GM06990 (cell line): ENCODE measurements at places on chromosomes 11 and 22.
A peak's percentile ranks its signal among the peaks of the same experiment; 100 is the strongest.

DNA sequence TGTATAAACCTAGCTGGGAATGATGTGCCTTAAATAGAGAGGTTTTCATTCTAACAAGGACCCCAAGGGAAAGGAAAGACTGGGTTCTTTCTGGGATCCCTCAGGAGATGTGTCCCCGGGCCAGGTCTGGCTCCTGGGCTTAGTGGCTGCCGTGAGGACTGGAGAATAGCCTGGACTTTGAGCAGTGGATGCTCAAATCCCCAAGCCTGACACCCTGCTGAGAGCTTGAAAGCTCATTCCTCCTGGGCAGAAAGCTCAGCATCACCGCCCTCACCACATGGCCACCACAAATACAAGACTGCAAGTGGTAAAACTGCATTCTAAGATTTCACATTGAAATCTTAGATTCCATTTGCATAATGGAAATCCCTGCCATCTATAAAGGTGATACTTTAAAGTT, 79.4 kb upstream of the NARS2 start:
- DNase-seq: no peak

- peak; percentile 59 for DNase-seq
These were observed 444 bp upstream of the TSKU start for GRCh38 chr11:76782531-76783293.

- DNase-seq: no peak
These were observed 38.2 kb upstream of the EED start for GRCh38 chr11:86206337-86206695.

DNA sequence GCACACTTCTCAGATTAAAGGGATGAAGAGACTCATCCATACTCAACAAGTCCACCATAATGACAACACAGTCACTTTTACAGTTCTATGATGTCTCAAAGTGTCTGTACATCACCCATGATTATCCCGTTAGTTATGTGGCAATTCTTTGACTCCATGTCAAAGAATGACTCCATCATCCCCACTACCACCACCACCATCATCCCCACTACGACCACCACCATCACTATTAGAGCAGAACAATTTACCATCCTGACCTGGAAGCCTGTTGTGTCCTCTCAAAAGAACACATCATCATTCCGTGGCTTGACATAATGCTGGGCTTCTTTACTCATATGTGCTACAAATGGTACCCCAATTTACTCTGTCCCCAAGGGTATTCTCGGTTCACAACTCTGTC, 13.7 kb downstream of the PRR5L start:
- no peak for DNase-seq
